ENCODE measurements at places on chromosomes 5 and 9.
A peak's percentile ranks its signal among the peaks of the same experiment; 100 is the strongest.

DNA sequence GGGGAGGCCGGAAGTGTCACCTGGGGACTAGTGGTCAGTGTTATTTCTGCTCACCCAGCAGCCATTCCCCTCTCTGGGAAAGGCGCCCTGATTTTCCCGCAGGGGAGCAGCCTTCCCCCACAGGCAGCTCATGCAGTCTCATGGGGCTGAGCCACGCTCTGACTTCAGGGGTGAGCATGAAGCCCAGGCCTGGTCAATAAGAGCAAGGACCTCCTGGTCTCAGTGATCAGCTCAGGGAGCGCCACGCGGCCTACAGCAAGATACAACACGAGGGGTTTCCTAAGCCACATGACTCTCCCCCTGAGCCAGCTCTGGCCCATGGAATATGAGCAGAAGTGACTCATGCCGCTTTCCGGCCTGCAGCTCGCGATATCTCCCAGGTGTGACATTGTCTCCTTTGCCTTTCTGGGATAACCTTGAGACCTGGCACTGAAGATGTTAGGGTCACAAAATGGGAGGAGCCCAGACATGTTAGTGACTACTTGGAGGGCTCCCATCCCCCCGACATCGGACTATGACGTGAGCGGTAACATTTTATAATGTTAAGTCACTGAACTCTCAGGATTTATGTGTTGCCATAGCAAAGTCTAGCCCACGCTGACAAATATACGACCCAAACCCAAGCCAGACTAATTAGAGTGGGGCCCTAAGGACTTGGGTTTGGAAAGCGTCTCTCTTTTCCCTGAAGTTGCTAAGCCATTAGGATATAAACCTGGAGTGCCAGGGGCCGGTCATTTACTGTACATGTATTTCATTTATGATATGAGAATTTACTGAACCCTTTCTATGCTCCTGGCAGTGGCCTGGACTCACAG is 46.5 kb upstream of the GFPT2 start:
- DNase-seq = no peak

GRCh38 chr9:93365427-93366118 is 85.9 kb upstream of the FAM120A start:
- no peak for DNase-seq

- no peak for DNase-seq
Measured at GRCh38 chr9:19922476-19923118, 133.8 kb upstream of the SLC24A2 start.

DNA sequence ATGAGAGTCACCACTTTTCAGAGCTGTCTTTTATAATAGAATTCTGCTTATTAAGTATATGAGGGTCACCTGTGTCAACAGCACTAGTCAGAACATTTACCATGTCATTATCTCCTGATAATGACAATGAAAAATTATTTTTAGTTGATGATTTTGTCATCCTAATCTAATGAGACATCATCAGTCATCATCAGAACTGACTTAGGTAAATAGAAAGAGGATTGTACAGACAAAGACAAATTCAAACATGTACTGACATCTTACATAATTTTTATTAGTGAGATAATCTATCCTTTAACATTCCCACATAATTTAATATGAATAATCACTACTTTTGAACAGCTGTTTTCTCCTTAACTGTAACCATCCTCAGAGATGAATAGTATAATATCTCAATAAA is 22.6 kb downstream of the CDH9 start:
- no peak for DNase-seq

GRCh38 chr5:69238760-69239251 is 4.1 kb downstream of the CDK7 start:
- no peak for DNase-seq

GRCh38 chr9:136529516-136530460 is 16.1 kb downstream of the NOTCH1 start:
- DNase-seq = no peak

DNA sequence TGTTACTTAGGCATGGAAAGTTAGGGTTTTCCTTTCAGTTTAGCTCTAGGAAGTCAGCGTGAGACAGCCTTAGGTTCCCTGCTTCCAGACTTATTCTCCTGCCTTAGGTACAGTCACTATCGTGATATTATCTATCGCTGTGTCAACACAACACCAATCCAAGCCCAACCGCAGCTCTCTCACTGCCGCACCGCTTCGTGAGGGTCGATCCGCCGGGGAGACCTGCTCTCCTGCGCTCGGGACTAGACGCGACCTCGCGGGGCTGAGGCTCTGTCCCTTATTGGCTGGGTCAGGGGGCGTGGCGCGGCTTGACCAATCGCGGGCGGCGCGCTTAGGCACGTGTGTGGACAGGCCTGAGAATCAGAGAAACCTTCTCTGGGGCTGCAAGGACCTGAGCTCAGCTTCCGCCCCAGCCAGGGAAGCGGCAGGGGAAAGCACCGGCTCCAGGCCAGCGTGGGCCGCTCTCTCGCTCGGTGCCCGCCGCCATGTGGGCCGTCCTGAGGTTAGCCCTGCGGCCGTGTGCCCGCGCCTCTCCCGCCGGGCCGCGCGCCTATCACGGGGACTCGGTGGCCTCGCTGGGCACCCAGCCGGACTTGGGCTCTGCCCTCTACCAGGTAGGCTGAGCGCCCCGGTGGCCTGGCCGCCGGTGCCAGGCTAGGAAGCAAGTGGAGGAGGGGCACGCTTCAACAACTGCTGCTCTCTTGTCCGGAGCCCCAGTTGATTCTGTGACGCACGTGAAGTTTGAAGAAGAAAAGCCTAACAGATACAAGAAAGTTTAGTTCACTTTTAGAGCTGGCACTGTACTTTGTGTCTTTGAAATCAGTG is at the start of gene MCCC2:
MCCC2 (plus strand) TSS at position 400 of the 825 bp plus-strand sequence; CDS start at position 486, 86 bp downstream.
- DNase-seq = peak; percentile 95

DNA sequence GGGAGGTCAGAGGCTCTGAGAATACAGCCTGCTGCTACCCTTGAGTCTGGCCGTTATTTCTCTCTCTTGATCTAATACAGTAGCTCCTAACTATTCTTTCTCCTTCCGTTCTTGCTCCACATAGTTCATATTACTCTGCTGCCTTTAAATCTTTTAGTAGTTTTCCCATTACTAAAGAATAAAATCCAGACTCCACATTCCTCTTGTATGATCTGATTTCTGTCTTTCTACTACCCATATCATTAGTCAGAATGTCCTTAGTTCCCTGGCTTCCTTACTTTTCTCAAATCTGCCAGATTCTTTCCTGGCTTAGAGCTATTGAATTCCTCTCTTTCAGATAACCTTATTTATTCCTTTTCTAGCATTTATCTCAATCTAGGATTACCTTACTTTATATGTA is 40.0 kb downstream of the MARCHF6 start:
- DNase-seq = no peak

- DNase-seq = no peak
Measured at GRCh38 chr9:121997791-121998190, 95.3 kb downstream of the TTLL11 start.

DNA sequence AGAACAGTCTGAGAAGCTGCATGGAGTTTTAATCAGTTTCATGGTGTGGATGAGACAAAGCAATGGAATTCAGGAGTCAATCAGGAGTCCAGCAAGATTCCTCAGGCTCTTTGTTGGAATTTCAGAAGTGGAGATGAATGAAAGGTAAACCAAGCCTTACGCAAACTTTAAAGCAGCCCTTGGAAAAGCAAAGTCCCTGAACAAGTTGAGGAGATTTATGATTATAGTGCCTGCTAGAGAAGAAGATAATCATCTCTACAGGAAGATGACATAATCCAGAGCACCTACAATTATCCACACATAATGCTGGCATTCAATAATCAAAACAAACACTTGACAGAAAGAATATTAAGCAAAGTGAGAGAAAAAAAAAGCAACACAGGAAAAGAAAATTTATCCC is 1380.1 kb upstream of the NUDT12 start:
- no peak for DNase-seq

DNA sequence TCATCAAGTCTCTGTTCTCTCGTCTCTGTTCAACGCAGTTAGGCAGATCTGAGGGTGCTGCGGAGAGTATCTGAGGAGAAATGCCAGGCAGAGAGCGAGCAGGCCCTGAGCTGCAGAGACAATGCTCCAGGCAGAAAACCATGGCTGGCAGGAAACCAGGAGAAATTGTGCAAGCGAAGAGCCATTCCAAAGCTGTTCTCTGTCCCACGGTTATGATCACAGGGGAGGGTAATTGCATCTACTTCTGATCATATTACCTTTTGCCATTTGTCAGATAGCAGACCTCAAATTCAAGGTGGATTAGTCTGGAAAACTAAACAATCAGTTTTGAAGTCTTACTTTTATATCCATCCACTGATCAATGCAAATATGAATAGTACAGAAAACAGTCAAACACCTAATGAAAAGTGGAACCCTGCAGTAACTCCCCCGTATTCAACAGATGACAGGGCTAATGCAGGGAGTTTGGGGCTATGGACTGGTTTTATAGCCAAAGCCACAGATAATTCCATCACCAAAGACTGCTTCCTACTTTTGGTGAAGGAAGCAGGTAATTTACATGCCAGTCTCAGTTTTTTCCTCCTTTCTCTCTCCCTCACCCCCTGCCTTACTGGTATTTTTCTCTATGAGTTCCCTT is 228.0 kb downstream of the DCP2 start:
- no peak for DNase-seq

GRCh38 chr5:38381361-38381760 is 123.0 kb downstream of the EGFLAM start:
- DNase-seq = no peak

GRCh38 chr5:133129950-133130349 is 78.1 kb downstream of the HSPA4 start:
- no peak for DNase-seq

DNA sequence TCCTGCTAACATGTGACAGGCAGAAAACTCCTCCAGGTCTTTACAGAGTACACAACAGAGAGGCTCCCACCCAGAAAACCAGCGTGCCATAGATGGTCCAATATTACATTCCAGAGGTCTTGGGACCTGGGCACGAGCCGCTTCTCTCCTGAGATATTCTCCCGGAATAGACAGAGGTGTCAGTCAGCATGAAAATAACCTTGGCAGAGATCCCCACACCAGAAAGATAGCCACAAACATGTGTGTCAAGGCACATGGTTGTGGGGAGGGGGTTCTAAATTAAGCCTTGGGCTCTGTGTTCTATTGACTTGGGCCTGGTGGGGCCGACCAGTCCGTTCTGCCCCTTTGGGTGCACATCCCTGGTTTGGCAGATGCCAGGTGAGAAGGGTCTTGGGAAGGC is 78.4 kb downstream of the BOD1 start:
- DNase-seq = no peak

GRCh38 chr5:68449380-68449779 is 233.8 kb downstream of the PIK3R1 start:
- no peak for DNase-seq

DNA sequence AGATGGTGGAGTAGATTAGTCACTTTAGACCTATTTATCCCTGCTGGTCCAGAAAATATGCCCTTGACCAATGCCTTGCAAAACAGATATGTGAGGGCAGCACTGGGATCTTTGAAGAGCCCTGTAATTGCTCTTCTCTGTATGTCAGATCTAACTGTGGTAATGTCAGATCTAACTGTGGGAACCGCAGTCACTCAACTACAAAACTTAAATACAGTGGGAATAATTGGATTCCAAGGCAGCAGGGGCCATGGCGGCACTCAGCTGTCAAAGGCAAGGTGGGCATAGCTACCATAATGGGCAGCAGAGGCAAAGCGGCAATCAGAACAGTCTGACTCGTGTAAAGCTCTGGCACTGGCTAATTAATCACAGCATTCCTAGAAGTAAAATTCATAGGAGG is 46.2 kb downstream of the MTAP start:
- DNase-seq = no peak

- DNase-seq = no peak
Measured at GRCh38 chr5:122877518-122877917, 32.1 kb downstream of the SNX24 start.

DNA sequence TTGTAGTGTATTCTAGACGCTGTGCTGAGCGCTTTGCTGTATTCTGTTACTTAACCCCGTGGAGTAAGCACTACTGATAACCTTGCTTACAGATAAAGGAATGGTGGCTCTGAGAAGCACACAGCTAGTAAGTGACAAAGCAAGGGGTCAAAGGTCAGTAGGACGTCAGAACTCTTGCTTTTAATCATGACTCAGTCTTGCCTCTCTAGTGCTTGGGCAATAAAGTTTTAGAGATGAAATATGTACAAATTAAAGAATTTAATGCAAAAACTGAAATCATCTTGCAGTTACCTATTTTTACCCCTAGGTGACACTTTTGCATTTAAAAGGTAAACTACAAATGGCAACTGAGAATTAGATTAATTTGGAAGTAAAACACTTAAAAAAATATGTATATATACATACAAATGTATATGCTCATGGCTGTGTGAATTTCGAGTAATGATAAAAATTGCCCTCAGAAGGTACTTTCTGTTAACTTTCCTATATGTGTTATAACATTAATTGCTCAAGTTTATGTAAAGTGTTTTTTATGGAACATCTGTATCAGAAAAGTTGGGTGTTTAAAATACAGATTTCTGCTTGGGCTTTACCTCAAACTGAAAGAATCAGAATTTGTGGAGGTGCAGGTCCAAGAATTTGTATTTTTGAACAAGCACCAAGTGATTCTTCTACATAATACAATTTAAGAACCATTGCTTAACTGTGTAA is 175.1 kb upstream of the DAB2 start:
- DNase-seq = no peak

GRCh38 chr9:69122082-69122548 is 52.0 kb upstream of the TJP2 start:
- DNase-seq = peak; percentile 40

DNA sequence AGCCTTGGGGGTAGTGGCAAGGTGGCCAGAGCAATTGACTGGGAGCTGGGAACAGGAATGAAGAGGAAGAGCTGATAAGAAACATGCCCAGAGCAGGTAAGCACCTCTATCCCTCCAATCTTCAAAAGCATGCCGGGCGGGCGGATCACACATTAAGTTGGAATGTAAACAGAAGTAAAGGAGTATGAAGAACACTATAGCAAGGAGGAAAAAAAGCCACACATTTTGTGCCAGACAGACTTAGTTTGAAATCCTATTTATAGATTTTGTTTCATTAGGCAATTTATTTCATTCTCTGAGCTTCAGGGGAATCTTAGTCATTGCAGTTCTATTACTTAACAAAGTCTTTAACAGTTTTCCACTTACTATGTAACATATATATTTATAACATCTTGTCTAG is 173.9 kb upstream of the TNC start:
- no peak for DNase-seq

DNA sequence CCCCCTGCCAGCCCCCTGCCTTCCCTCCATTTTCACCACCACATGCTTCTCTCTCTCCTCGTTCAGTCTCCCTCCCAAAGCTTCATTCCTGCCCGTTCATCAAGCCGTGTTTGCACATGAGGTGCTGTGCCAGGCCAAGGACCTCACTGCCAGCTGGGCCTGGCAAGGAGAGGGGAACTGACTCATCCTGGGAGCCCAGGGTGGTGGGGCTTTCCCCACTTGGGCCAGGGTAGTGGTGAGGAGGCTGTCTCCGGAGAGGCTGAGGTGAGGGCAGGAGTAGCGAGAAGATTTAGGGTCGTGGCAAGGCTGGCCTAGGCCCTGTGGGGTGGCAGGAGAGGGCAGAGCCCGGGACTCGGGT is 30.4 kb upstream of the NOTCH1 start:
- DNase-seq = no peak

GRCh38 chr5:28850320-28850921 is 1812.0 kb upstream of the CDH9 start:
- DNase-seq = no peak
